ENCODE measurements at places on chromosomes 3 and 15.

DNA sequence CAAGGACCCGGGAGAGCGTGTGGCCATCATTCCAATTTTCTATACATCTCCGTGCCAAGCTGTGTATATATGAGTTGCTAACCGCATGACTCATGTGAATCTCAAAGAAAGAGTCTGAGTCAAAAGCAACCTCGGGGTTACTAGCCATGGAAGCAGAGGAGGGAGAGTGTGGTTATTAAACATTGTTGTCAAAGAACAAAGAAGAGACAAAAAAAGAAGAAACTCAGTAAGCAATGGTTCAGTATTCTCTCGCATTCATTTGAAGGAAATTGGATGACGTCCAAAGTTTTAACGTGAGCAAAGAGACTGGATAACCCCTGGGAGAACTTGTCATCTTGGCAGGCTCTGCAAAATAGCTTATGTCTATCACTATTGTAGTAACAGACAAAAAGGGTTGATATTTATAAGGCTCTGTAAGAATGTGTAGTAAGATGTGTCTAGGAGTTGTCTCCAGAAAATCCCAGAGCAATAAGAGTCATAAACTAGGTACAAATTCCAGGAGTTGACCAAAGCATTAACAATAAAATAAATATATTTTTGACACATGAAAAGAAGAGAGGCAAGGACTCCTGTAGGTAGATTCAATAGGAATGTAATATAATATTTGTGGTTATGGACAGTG lies 52.8 kb upstream of the GRM7 start:
- no peak for DNase-seq

GRCh38 chr3:105409364-105409763 lies 42.7 kb downstream of the ALCAM start:
- DNase-seq: no peak

- DNase-seq: no peak
Observed at GRCh38 chr3:101383656-101384055, 63.3 kb upstream of the IMPG2 start.

GRCh38 chr15:34721802-34722438 lies 32.9 kb downstream of the GJD2 start:
- peak; percentile 88 for DNase-seq

GRCh38 chr3:69422751-69423150 lies 36.9 kb upstream of the FRMD4B start:
- no peak for DNase-seq

GRCh38 chr3:16455001-16455400 lies 58.5 kb downstream of the RFTN1 start:
- peak; percentile 33 for DNase-seq

DNA sequence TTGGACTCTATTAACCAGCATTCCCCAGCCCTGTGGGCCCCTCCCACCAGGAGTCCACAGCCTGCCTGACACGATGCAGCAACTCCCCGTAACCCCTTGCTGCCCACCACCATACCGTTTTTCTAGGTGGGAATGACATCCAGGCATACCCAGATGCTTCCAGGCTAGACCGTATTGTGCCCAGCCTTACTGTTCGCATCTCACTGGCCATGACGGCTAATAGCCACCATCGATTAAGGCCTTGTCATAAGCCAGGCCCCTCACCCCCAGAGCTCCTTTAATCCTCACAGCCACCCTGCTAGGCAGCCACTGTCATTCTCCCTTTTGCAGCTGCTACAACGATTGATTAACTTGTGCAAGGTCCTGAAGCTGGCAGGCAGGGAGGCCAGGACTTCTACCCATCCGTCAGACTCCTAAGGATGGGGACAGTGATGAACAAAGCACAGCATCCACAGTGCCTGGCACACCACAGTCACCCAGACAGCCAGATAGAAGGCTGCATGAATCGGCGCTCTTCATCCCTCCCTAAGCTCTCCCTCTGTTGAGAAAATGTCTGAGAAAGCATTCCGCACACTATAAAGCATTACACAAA lies 60.0 kb upstream of the FLNB start:
- no peak for DNase-seq

DNA sequence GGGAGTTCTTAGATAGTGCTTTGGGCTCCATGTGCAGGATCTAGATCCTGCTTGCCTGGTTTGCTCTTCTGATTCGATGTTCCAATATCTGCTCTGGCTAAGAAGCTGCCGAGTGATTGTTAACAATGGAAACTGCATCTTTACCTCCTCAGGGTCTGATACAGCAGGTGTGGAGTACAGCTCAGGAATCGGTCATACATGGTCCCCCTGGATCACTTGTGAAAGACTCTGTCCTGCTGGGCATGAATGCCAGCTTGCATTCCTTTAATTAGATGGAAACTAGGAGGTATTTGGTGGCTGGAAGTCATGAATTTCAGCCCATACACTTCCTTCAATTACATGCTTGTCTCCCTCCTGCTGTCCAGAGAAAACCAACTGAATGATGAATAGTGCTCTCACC lies 95.3 kb downstream of the CHRNA7 start:
- no peak for DNase-seq

DNA sequence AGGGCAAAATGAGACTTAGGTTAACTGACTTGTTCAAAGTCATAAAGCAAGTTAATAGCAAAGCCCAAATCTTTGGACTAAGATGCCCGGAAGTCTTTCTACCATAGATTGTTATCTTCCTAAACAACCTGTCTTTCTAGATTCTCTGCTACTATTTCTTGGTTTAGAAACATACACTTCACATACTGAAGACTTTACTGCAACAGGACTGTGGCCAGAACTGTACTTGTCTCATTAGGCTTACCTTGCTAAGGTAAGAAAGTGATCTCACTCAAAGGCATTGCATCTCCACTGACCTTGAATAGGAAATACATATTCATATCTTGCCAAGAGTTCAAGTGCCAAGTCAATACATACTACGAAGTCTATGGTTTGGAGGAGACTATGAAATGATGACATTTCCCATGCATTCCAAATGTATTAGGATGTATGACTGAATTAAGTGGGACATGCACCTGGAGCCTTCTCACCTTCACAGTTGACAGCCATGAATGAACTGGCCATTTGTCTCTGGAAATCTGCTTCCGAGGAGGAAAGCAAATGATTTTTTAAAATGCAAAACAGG lies 5.0 kb downstream of the ZDHHC3 start:
- DNase-seq: no peak

DNA sequence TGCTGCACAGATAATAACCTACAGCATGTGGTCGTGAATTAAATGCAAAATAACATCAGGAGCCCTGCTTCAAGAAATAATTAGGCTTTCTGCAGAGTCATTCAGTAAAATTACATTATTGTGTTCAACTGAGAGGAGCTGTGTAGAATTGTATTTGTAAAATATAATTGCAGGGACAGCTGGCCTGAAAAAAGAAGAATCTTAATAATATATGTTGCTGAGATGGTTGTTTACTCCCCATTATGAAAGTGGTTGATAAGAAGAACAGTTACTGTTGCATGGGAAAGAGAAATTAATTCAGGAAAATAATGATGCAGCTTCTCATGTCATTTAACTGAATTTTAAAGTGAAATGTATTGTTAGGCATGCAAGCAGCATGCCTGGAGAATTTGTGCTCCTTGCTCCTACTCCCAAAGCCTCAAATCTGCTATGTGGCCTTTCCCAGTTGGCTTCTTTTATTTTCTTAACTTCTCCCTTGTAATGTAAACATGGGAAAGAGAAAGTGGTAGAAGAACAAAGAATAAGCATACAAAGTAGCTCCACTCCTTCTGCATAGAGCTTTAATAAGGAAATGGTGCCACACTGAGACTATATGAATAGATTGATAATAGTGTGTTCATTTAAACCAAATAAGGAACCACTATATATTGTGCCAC lies 100.1 kb downstream of the VGLL3 start:
- no peak for DNase-seq

DNA sequence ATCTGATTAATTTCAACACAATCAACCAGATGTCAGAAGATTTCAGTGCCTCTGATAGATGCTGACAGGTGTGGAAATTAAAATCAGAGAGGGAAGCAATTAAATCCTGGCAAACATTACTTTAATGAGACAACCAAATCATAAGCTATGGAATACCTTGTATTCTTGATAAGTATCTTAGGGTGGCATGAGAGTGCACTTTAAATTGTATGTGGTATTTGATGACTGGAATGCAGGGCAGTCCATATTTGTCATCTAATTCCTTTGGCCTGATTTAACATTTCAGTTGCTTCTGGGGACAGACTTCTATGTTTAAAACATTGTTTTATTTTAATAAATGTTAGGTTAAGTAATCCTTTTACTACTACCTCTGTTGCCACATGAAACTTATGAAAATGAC lies 184.1 kb downstream of the LPP start:
- DNase-seq: no peak

GRCh38 chr3:58143417-58144055 lies 67.2 kb downstream of the DNASE1L3 start:
- no peak for DNase-seq

DNA sequence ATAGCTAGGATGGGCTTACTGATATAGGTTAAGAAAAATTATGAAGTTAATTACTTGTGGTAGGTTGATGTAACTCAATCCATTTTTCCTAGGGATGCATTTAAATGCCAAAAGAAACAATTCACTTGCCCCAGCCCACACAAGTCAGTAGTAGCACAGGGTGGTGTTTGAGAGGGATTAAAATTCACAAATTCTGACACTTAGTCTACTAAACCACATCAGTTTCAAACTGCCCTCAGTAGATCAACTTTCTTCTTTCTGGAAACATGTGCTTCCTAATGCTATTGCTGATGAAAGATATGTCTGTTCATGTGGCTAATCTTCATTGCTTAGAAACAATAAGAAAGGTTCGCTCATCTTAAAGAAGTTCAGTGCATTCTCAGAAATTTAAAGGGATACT lies 160.6 kb downstream of the EPHA3 start:
- no peak for DNase-seq

- no peak for DNase-seq
Observed at GRCh38 chr15:49423021-49423420, at the start of gene FGF7. FGF7 (plus strand) TSS chr15:49423242; CDS start chr15:49424298, 1,056 bp downstream.

GRCh38 chr15:70447928-70448698 lies 315.2 kb downstream of the UACA start:
- DNase-seq: peak; percentile 40

GRCh38 chr15:46682969-46683791 lies 1034.1 kb upstream of the SEMA6D start:
- no peak for DNase-seq

- DNase-seq: no peak
Observed at GRCh38 chr3:134690226-134690625, 39.4 kb upstream of the KY start.

GRCh38 chr15:91380114-91380513 lies 280.1 kb downstream of the SV2B start:
- DNase-seq: no peak

GRCh38 chr3:143041903-143042302 lies 40.5 kb downstream of the U2SURP start:
- no peak for DNase-seq

DNA sequence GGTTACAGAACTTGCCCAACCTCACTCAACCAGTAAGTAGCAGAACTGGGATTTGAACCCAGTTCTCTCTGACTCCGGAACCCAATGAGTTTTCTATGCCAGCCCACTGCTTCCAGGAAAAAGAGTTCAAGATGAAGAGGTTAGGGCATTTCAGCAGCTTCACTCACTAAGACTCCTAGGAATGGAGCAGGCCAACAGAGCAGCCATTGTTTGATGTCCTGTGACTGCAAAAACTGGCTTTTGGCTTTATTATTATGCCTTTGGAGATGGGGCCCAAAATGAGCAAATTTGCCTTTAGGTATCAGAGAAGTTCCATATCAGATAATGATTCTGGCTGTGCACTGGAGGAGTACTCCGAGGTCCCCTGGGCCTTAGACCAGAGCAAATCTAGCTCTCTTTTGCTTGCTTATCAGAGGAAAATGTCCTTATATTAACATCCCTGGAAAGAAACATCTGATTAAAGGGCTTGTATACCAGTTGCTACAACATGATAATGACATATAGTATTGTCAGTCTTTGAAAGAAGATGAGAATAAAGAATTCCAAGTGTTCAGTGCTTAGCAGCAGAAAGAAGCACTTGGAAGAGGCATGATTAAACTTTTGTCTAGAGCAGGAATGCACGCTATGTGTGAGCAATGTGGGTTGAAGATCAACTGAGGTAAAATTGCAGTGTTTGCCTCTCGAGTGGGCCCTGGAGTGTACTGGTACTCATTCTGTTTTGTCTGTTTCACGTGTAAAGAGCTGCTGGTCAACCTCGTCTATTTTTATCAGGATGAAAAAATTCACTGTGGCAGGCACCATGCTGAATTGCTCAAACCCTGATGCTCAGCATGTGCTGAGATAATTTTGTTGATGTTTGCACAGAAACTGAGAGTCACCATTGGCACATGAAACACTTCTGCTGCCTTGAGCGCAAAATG lies 21.8 kb upstream of the KLHL24 start:
- DNase-seq: no peak

- DNase-seq: no peak
Observed at GRCh38 chr15:70717237-70717793, 46.0 kb downstream of the UACA start.

- DNase-seq: no peak
Observed at GRCh38 chr3:15766406-15766805, 31.4 kb downstream of the ANKRD28 start.

GRCh38 chr15:52529341-52529924 lies 753 bp upstream of the MYO5A start:
- no peak for DNase-seq

GRCh38 chr15:78762985-78763795 lies 48.1 kb downstream of the ADAMTS7 start:
- DNase-seq: peak; percentile 10

Data from heart left ventricle (tissue), 16 donors.